ENCODE measurements at places on chromosomes 2 and 18.
A peak's percentile ranks its signal among the peaks of the same experiment; 100 is the strongest.

DNA sequence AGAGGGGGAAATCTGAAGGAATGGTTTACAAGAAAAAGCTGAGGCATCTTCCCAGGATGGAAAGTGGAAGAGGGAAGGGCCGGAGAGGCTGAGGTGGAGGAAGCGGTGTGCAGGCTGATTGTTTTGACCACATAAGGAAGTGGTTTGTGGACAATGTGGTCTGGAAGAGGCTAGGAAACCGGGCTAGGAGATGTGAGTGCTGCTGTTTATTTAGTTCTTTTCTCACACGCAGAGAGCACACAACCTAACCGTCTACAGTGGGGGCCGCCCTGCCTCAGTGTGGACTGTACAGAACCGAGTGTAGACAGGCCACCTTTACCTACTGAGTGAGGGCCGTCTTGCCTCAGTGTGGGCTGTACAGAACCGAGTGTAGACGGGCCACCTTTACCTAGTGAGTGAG is 251.7 kb upstream of the PXDN start:
- DNase-seq = no peak

GRCh38 chr18:49690312-49690711 is 123.0 kb downstream of the ACAA2 start:
- no peak for DNase-seq

- no peak for DNase-seq
These were observed 151.3 kb upstream of the PELI1 start for GRCh38 chr2:64295326-64296139.

GRCh38 chr2:230570987-230571386 is 141.7 kb upstream of the CAB39 start:
- DNase-seq = no peak

GRCh38 chr2:113351375-113352355 is 72.9 kb upstream of the PAX8 start:
- DNase-seq = no peak

GRCh38 chr2:191875859-191876258 is 29.0 kb upstream of the CAVIN2 start:
- no peak for DNase-seq

- peak; percentile 64 for DNase-seq
These were observed 32.6 kb upstream of the INSIG2 start for GRCh38 chr2:118055512-118056164.

- no peak for DNase-seq
These were observed 21.4 kb upstream of the CNOT11 start for GRCh38 chr2:101231240-101231639.

All from GM12864 (cell line).